ENCODE measurements at places on chromosomes 7 and 10.

- DNase-seq: peak; percentile 38
Observed at GRCh38 chr7:18262058-18262457, 233.5 kb upstream of the HDAC9 start.

GRCh38 chr10:23912884-23913404, 296.0 kb upstream of the KIAA1217 start:
- DNase-seq: no peak

DNA sequence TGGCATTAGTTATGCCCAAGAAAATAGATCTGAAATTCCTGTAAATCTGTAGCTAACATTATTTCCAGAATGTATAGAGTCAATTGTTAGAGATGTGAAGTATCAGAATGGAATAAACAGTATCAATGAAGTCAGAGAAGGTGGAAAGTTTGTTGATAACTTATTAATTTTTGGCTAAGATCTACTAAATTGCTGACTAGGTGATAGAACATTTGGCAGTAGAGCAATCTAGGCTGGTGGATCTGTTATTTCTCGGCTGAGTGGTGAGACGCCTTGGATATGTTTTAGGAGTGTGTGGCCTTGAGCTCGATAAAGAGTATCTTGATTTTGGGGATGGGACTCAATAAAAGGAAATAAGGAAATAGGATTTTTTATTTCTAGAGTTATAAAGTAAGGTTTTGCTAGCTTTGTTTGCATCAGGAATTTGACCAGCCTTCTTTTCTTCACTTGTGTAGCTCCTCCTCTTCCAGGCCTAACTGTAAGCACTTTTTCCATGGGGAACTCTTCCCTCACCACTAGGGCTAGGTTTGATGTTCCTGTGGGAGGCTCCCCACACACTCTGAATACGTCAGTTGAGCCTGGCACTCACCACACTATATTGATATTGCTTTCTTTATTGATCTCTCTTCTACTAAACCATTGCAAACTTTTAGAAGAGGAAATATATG, 86.8 kb upstream of the CSTF2T start:
- DNase-seq: peak; percentile 66

- DNase-seq: no peak
Observed at GRCh38 chr10:113605268-113605978, 52.6 kb downstream of the HABP2 start.

DNA sequence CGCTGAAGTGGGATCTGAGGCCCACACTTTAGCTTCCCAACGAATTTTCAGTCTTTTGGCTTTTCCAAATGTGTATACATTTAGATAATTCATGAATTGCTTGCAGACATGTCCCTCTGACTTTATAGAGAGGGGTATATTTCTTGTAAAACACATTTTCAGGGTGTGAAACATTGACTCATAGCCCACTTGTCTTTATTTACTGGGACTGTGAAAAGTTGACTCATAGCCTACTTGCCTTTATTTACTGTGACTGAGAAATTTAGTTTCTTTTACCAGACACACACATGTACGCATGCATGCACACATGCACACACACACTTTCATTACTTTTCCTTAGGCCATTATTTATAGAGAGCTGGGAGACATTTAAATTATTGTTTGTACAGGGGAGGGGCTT, 79.1 kb downstream of the VTI1A start:
- no peak for DNase-seq

- DNase-seq: no peak
Observed at GRCh38 chr7:67470256-67470751, 473.7 kb downstream of the TYW1 start.

DNA sequence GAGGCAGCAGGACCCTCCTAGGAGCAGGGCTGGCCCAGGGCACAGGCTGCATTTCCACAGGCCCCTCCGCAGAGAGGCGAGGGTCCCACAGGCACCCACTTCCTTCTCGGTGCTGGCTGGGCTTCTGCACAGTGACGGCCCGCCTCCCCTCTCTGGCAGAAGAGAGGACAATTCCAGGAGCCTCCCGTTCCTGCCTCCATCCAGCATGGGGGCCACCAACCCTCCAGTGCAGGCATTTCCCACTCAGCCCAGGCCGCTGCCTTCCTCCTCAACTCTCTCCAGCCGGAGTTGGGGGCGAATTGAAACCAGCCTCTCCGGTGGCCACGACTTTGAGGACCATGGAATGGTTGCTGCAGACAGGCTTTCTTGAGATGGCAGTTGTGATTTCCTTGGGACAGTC, 125.0 kb upstream of the PPP2R2D start:
- no peak for DNase-seq

DNA sequence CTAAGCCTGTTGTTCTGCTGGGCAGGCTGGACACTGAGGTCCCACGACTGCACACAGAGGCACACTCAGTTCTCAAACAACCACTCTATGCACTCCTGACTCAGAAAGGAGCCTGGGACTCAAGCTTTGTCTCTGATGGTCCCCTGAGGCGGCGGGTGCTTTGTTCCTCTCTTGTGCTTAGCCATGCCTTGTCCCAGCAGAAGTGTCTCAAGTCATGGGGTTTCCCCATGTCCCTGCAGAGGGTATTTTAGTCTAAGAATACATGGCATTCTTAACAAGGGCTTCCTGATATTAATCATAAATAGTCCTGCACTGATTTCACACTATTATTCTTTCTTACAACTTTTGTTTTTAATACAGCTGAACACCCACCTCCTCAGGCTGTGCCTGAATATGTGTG, 72.5 kb downstream of the CXCL12 start:
- DNase-seq: no peak

DNA sequence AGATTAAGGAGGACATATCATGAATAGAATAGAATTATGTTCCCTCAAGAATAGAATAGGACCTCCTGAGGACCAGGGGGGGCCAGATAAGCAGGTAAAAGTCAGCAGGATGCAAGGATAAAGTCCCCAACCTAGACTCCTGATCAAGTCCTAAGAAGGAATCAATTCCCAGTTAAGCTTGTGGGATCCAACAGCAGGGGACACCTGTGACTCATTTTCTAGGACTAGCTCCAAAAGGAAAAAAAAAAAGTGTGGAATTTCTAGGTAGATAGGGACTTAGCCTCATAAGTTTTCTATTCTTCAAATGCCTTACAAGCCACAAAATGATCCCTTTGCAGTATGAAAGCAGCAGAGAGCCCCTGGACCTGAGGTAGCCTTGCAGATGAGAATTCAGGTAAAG, 336.2 kb downstream of the WDR11 start:
- no peak for DNase-seq

DNA sequence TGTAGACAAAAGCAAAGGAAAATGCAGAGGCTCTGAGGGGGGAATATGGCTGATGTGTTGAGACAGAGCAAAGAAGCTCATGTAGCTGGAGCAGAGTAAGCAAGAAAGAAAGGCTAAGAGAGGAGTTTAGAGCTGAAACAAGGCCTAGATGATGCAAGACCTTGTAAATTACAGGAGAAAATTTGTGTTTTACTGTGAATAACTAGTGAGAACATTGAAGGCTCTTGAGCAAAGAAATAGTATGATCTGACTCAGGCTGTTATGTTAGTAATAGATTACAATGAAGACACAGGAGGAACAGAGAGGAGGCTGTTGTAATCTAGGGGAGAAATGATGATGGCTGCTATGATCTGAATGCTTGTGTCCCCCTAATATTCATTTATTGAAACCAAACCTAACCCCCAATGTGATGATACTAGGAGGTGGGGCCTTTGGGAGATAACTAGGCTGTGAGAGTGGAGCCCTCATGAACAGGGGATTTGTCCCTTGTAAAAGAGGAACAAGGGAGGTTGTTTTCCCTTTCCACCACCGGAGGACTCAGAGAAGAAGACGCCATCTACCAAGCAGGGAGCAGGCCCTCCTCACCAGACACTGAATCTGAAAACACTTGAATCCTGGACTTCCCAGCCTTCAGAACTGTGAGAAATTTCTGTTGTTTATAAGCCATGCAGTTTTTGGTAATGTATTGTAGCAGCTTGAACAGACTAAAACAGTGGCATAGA, 394.9 kb downstream of the HTR7 start:
- no peak for DNase-seq

DNA sequence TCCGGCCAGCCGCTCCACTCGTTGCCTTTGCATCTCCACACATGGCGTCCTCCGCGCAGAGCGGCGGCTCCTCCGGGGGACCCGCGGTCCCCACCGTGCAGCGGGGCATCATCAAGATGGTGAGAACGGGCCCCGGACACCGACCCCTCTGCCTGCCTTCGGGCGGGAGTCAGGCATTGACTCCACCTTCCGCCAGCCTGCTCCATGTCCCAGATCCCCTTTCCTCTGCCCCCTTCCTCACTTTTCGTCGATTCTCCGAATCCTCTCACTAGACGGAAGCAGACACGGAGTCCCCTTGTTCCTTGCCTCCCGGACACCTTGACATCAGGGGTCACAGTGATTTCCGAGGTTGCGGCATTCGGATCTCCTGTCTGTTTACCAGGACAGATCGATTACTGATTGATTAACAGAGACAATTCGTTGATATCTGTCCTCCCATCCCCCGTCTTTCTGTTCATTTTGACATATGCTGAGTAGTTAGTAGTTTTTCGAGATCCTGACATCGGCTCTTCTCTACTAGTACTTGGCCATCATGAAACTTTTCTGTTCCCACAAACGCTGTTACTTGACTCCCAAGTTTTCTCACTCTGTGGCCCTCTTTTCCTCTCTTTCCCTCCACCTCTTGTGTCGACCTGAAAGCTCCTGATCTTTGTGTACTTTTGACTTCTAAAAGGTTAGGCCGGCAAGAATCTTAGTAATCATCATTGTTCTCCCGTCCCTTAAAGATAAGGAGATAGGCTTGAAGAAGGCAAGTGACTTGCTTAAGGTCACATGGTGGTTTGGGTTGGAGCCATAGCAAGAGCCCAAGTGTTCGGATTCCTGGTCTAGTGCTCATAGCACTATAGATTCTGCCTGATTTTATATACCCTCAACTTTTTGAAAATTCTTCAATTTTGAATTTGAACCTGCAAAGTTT, 597 bp downstream of the SND1 start:
- DNase-seq: peak; percentile 40

DNA sequence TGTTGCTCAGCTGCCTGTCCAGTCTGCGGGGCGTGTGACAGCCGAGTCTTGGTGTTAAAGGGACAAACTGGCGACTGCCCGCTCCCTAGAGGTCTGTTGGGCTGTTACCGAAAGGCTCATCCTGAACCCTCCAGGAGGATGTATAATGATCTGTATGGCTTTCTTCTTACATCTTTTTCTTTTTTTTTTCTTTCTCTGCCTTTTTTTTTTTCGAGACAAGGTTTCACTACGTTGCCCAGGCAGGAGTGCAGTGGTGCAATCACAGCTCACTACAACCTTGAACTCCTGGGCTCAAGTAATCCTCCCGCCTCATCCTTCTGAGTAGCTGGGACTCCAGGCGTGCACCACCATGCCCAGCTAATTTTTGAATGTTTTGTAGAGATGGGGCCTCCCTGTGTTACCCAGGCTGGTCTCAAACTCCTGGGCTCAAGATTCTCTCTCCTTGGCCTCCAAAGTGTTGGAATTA, 857 bp downstream of the INTS15 start:
- peak; percentile 63 for DNase-seq

- no peak for DNase-seq
Observed at GRCh38 chr7:76411626-76412025, 2.1 kb upstream of the SSC4D start.

DNA sequence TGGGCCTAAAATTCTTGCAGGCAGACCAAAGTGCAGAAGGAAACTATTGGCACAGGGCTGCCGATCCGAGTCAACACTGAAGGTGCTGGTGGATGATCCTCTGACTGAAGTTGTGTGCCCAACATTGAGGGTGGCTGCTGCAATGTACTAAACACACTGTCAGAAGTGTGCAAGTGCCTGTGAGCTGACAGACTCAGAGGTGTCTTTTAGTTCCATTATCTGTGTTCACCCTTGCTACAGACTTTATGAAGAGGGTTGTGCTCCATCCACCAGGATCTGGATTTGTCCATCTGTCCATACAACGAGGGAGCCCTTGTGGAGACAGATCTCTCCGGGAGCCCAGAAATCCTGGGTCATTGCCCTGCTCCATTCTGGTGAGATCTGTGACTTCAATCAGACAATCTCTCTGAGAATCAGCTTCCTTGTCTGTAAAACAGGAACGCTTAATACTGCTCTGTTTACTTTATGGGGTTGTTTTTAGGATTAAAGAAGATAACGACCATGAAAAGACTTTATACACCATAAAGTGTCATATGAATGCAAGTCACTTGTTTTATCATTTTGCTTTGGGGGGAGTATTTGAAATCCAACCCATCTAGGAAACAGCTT, 9.5 kb upstream of the TRPV6 start:
- DNase-seq: no peak

- peak; percentile 33 for DNase-seq
Observed at GRCh38 chr10:59847888-59848287, 58.5 kb downstream of the CCDC6 start.
